Globus pallidus (tissue), 1 donor: ENCODE measurements at places on chromosomes 16 and 17.

DNA sequence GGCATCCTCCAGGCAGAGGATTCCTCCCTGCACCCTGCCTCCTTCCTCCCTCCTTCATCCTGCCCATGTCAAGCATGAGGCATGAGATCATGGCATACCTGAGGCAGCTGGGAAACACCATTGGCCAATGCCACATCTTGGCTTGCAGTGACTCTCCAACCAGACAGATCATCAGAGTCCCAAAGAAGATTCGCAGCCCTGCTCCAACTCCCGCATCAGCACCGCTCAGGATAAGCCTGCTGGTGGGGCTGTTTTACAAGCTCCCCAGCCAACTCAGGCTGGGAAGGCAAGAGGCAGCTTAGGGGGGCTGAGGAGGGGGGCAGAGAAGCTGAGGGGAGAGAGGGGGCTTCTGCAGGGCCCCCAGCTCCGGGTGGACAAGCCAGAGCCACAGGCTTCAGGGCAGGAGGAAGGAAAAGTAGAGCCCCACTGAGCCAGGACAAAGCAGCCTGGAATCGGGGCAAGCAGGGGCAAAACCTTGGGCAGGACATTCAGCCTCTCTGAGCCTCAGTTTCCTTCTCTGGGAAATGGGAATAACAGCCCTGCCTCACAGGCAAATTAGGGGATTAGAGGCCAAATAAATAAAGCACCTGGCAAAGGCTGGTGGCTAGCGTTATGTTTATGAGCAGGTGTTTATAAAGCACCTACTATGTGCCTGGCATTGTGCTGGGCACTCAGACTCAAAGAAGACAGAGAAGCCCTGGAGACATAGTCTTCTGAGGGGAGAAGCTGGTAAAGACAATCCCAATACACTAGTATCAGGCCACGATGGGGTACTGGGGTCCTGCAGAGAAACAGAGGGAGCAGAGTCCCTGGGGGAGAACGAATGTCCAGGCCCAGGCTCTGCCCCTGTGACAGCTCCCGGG is 88.1 kb downstream of the GOSR1 start:
- no peak for DNase-seq

DNA sequence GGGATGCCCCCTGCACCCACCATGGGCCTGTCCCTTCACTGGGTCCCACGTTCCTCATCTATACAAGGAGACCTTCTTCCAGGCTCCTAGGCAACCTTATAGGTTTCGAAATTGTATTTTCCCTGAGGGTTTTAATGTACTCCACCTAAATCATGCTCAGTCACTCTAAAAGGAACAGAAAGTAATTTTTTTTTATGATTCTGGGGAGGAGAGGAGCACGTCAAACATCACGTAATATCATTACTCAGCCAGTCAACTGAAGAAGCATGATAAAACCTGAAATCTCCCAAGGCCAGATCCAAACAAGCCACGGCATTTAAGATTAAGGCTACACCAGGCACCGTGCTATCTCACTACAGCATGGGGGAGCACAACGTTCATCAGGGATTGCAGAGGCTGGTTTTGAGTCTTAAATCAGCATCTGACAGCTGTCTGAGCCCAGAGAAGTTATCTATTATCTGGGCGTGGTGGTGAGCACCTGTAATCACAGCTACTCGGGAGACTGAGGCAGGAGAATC is 3.9 kb upstream of the TMEM114 start:
- DNase-seq, result no peak

- DNase-seq, result no peak
Observed at GRCh38 chr17:70239391-70239826, 70.1 kb downstream of the KCNJ2 start.

GRCh38 chr16:7613518-7613917 is 280.9 kb downstream of the RBFOX1 start:
- no peak for DNase-seq

DNA sequence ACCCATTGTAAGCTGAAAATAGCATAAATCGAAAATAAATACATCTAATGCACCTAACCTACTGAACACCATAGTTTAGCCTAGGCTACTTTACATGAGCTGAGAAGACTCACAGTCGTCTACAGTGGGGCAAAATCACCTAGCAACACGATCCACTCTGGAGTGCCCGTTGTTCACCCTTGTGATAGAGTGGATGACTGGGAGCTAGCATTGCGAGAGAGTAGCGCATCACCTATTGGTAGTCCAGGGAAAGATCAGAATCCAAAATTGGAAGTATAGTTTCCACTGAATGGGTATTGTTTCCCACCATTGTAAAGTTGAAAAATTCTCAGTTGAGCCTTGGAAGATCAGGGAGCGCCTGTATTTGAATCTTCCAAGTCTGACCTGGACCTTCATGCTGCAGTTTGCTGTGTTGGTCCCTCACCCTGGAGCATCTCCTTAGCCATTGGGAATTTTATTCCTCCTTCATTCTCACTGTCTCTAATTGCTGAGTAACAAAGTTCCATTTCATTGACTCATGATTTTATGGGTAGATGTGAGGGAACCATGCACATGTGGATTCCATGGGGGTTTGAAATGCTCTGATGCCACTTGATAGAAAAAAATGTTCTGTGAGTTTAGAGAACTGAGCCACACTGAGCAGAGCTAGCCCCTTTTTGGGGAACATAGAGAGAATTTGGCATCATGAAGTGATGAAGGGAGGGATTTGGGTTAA is 19.6 kb downstream of the AKAP1 start:
- DNase-seq, result no peak

DNA sequence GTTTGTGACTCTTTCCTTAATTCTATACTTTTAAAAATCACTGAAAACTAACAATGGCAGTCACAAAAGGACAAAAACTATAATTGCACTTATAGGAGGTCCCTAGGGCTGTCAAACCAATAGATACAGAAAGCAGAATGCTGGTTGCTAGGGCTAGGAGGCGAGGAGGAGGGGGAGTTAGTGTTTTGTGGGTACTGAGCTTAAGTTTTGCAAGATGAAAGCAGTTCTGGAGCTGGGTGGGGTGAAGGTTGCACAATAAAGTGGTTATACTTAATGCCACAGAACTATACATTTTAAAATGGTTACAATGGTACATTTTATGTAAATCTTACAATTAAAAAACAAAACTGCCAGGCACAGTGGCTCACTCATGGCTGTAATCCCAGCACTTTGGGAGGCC is 27.3 kb downstream of the NUBP1 start:
- no peak for DNase-seq

DNA sequence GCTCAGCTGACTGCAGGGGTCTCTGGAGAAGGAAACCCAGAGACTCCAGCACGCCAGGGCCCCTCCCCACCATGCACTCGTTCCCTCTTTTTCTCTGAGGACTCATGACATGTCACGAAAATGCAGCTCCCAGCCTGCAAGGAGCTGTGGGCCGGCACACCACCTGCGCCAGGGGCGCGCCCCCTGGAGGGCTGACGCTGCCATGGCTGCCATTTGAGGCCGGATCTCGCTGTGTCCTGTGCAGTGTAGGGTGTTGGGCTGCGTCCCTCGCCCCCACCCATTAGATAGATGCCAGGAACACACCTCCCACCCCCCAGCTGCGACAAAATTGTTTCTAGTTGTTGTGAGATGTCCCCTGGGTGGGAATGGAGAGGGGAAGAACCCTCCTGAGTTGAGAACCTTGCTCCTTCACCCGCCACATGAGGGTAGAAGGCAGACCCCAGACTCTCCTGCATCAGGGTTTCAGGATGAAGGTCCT is 8.2 kb downstream of the SYNGR2 start:
- DNase-seq, result no peak

- no peak for DNase-seq
Observed at GRCh38 chr17:49388692-49389513, 25.8 kb downstream of the PHB1 start.
